AG20443 (cell line): ENCODE measurements at places on chromosomes 1 and 21.

DNA sequence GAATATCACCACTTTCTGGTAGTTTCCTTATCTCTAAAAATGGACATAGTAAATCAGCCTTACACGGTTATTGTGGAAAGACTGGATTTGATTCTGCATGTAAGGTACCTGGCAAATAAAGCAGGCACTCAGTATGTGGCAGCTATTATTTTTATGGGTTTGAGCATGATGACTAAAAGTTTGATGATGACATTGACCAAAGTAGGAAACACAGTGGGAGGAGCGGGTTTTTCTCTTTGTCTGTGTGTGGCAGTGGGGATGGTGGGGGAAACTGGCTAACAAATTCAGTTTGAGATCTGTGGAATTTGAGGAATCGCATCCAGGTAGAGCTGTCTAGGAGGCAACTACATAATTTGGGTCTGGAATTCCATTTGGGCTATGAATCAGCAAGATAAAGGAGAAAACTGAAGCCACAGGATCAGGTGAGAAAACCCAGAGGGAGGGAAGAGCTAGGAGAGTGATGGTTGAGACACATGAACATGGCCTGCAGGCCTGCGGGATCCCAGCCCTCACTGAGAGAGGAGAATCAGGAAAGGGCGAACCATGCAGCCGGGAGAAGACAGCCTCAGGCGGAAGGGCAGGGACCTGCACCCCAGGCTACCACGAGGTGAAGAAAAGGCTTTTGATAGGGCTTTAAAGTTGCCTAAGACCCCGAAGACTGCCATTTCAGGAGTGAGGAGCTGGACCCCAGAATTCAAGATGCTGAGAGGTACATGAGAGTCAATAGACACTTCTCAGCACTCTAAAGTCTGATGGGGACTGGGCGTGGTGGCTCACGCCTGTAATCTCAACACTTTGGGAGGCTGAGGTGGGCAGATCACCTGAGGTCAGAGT is 52.2 kb downstream of the MEF2D start:
- no peak for DNase-seq

DNA sequence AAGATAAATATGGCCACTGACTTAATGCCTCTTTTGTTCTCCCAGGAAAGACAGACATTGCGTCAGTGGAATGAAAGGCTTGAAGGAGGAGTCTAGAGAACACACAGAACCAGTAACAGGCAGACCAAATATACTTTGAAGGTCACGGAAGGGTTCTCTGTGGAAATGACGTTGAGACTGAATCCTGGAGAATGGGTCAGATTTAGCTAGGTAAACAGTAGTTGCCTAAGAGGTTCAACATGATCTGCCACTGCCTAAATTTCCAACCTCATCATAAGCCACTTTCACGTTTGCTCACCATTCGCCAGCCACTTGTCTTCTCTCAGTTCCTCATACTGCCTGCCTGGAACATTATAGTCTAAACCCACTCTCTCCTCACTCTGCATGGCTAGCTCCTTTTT is 20.5 kb downstream of the PLA2G4A start:
- DNase-seq, result no peak

DNA sequence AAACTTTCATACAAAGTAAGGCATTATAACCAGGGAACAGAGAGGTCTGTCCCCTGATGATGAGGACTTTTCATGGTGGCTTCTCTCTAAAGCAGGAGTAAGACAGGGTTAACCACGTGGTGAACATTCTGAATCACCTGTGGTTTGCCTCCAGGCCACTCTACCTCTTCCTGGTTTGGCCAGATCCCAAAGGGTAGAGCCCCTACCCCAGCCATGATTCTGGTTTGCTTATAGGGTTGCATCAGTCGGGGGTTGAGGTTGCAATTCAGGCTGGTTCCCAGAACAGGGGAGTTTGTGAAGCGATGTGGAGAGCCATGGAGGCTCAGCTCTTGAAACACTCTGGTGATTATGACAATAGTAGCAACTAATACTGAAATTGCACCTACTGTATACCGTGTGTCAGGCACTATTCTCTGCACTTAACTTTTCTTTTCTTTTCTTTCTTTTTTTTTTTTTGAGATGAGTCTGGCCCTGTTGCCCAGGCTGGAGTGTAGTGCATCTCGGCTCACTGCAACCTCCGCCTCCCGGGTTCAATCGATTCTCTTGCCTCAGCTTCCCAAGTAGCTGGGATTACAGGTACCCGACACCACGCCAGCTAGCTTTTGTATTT is 8.3 kb downstream of the CNR2 start:
- no peak for DNase-seq

DNA sequence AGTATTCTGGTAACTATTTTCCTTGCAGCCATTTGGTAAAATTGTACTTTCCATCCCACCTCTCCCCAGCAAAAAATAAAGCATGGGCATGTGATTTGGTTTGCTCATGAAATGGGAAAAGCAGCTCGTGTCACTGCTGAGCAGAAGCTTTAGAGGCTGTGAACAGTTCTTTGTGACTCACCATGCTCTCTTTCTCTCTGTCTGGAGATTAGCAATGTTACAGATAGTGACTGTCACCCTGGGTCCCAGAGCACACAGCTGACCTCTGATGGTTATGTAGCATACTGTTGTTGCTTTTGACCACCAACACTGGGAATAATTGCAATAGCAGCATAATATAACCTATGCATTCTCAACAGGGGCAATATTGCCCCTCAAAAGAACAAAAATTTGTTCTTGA is 70.6 kb downstream of the RGS2 start:
- no peak for DNase-seq

DNA sequence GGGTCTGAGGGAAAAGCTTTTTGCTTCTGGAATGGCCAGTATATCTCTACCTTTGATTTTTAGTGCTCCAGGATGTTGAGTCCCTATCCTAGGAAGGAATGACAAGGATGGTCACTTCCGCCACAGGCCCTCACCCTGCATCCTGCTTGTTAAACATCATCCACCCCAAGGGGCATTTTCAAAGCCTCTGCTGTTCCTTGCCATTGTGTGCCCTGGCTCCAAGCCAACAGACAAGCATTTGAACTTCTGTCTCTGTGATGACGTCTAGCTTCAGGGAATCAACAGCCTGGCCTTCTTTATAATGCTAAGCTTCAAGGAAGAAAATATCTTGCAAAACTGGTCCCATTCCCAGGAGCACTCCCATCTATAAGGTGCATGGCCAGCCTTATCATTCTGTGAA is 12.3 kb upstream of the JAM2 start:
- no peak for DNase-seq

- DNase-seq, result no peak
These were observed 58.0 kb downstream of the ADSS2 start for GRCh38 chr1:244393604-244394176.

- DNase-seq, result no peak
These were observed 14.3 kb downstream of the TMEM35B start for GRCh38 chr1:34970829-34971228.

- DNase-seq, result no peak
These were observed 91.5 kb upstream of the GCLM start for GRCh38 chr1:94000510-94001282.

DNA sequence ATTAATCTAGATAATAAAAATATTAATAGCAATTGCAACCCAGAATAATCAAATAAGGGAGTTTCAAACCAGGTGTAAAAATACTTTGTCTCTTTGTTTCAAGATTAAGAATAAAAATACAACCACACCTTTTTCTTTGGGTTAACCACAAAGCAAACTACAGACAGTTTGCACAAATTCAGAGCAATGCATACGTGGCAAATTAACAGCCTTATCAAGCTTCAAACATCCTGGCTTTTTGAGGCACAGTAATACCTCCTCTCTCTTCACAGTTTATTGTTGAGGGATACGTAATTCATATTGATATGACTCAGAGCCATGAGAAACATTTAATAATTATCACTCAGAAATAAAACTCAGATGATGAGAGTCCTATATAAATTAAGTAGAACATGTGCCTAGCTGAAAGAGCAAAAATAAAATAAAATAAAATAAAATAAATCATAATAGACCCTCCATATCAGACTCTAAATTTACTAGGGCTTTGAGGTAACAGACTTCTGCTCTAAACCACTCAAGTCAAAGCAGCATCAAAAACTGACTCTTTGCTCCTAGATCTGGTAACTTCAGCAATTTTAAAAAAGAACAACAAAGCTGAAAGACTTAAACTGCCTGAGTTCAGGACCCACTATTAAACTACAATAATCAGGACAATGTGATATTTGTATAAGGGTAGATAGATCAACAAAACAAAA is 11.4 kb downstream of the EDEM3 start:
- DNase-seq, result no peak

- no peak for DNase-seq
These were observed 315.2 kb downstream of the CAMTA1 start for GRCh38 chr1:7100479-7100878.

GRCh38 chr21:16309250-16309971 is 579.6 kb downstream of the USP25 start:
- no peak for DNase-seq

DNA sequence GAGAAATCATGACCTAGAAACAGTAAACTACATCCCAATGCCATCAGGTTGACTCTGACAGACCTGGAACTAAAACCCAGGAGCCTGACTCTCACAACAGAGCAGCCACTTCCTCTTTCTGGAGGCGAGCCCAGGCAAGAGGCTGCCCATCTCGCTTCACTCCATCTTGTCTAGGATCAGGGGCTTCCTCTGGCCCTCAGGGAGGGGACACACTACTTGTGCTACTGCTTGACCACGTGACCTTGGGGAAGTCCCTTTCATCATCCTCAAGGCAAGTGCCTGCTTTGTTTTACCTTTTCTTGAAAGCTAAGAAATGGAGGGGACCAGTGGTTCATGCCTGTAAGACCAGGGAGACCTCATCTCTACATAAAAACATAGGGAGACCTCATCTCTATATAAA is 2.6 kb upstream of the TENT5B start:
- no peak for DNase-seq

GRCh38 chr1:226875641-226876295 is 5.4 kb downstream of the PSEN2 start:
- no peak for DNase-seq

GRCh38 chr1:190563230-190563629 is 85.6 kb upstream of the BRINP3 start:
- no peak for DNase-seq

DNA sequence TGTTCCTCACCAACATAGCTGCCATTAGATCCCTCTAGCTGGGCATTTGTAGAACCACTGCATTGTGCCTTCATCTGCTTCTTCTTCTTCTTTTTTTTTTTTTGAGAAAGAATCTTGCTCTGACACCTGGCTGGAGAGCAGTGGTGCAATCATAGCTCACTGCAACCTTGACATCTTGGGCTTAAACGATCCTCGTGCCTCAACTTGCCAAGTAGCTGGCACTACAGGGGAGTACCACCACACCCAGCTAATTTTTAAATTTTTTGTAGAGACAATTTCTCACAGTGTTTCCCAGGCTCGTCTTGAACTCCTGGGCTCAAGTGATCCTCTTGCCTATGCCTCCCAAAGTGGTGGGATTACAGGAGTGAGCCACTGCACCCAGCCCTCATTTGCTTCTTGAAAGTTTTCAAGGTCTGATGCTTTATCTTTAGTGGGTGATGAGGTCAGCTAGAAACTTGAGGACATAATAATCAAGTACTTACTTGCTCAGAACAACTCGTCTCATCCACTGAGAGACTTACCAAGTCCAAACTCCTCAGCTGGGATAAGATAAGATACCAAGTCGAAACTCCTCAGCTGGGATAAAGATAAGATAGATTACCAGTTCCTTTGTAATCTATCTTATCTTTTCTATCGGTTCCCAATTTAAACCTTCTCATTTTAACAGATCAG is 71.5 kb downstream of the MACF1 start:
- no peak for DNase-seq

GRCh38 chr1:39117899-39118450 is 86.5 kb upstream of the MACF1 start:
- DNase-seq, result no peak

GRCh38 chr1:64489707-64490106 is 19.8 kb downstream of the CACHD1 start:
- DNase-seq, result no peak

GRCh38 chr1:211697356-211697755 is 21.9 kb upstream of the NEK2 start:
- DNase-seq, result no peak

DNA sequence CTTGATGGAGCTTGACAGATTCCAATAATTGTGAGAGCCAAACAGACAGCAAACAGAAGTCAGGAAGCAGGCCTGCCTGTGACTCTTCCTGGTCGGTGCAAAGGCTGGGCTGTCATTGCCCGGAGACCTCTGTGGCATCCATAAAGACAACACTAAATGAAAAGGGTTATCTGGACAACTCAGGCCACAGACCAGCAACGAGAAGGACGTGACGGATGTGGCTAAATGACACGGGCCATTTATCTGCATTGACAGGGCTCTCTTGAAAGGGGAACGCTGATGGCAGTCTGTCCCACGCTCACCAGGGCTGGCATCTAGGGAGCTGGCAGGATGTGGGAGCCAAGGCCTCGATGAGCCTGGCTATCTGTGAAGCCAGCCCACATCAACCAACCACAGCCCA is 35.0 kb downstream of the HMGB4 start:
- DNase-seq, result no peak

GRCh38 chr1:213993929-213994328 is 6.2 kb downstream of the PROX1 start:
- no peak for DNase-seq

DNA sequence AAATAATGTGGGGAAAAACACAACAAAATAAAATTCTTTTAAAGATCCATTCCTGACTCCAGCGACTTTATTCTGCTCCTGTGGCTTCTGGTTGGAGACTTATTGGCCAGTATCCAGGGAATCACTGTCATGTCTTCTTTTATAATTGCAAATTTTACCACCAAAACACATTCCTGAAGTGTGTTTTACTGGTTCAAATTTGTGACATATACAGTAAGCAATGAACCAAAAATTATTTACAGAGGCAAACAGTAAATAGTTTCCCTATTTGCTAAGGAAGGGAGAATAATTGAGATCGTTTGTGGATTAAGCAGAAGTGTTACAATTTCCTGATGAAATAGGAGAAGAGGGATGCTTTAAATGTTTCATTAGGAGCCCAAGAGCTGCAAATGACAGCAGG is 118.7 kb downstream of the ZNF281 start:
- DNase-seq, result no peak

- peak; percentile 93 for DNase-seq
These were observed at the start of gene KIAA0319L for GRCh38 chr1:35557118-35557610. TSS of gene KIAA0319L (minus strand) at chr1:35557403. CDS start at chr1:35554491, 2,912 bp downstream.

GRCh38 chr1:32525053-32525452 is 14.2 kb upstream of the ZBTB8A start:
- no peak for DNase-seq

DNA sequence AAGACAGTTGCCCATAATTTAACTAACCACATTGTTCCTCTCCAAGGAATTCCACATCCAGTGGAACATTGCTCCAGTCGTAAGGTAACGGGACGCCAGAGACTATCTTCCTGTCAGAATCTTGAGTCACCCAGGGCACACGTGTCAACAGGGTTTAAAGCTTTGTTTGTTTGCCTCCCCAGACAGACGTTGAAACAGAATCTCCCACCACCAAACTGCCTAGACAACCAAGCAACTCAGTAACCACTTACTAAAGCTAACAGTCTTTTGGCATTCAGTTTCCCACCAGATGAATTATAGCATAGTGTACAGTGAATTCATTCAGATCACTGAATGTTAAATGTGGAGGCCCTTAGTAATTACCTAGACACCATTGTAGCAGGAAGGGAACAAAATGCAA is 439.5 kb downstream of the PLPP3 start:
- DNase-seq, result no peak
